Caco-2 (cell line): ENCODE measurements at places on chromosomes 11 and 22. TPM values are rescaled to one million over a fixed set of nuclear protein-coding genes. Genes with fewer than 3 reads are reported as not detected.

The HTR3A gene
- not detected in 2 replicates for total RNA-seq

The PDGFB gene
- 7.2 and 8.3 TPM in 2 replicates for total RNA-seq

The CBLIF gene
- total RNA-seq, result not detected in 2 replicates

The VSIG2 gene
- 0.28 TPM in 1 of 2 replicates, not detected in the other for total RNA-seq

The OR2D2 gene
- not detected in 2 replicates for total RNA-seq

The WEE1 gene
- total RNA-seq, result 108 and 116 TPM in 2 replicates

The MAPK1 gene
- total RNA-seq, result 135 and 136 TPM in 2 replicates

The C22orf31 gene
- not detected in 2 replicates for total RNA-seq

The TMEM41B gene
- total RNA-seq, result 103 and 110 TPM in 2 replicates

The SPATA19 gene
- not detected in 2 replicates for total RNA-seq

The INS gene
- not detected in 2 replicates for total RNA-seq

The KRTAP5-8 gene
- not detected in 2 replicates for total RNA-seq

The TSGA10IP gene
- 0.79 TPM in 1 of 2 replicates, not detected in the other for total RNA-seq

The SLC17A6 gene
- total RNA-seq, result not detected in 2 replicates

The DHCR7 gene
- total RNA-seq, result 344 and 371 TPM in 2 replicates

The IGSF9B gene
- total RNA-seq, result 4.2 and 4.3 TPM in 2 replicates

The MMP27 gene
- total RNA-seq, result not detected in 2 replicates

The YAP1 gene
- 207 and 227 TPM in 2 replicates for total RNA-seq

The RNF215 gene
- total RNA-seq, result 12.8 and 14.2 TPM in 2 replicates

The MIF gene
- 762 and 795 TPM in 2 replicates for total RNA-seq

The GVQW3 gene
- total RNA-seq, result 13.0 and 15.8 TPM in 2 replicates

The TTLL8 gene
- total RNA-seq, result not detected in 2 replicates

The OR4A5 gene
- total RNA-seq, result not detected in 2 replicates

The C11orf91 gene
- total RNA-seq, result not detected in 2 replicates

The PKP3 gene
- 143 and 149 TPM in 2 replicates for total RNA-seq

The TRIM29 gene
- 4.3 TPM in 2 replicates for total RNA-seq

The UPK3A gene
- 1.9 and 2.0 TPM in 2 replicates for total RNA-seq

The NRXN2 gene
- 6.5 and 7.6 TPM in 2 replicates for total RNA-seq

The LARGE1 gene
- total RNA-seq, result 3.2 and 5.8 TPM in 2 replicates

The PANX3 gene
- total RNA-seq, result not detected in 2 replicates

The GRK2 gene
- total RNA-seq, result 113 and 120 TPM in 2 replicates
